ENCODE measurements at places on chromosomes 16 and 17.
A peak's percentile ranks its signal among the peaks of the same experiment; 100 is the strongest.

DNA sequence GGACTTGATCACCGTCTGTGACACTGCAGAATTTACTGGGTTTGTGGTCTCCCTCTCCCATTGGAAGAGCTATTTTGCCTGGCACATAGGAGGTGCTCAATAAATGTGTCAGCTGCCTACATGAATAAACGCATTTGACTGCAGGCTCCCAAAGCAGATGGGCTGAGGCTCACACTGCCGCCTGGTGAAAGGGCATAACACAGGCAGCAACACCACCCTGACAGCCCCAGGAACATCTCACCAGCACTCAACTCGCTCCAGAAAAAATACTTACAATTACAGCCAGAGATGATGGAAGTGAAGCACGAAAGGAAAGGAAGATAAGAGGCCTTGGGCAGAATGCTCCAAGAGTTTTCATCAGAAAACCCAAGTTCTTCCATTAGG, 73.9 kb downstream of the RPH3AL start:
- DNase-seq, result no peak

DNA sequence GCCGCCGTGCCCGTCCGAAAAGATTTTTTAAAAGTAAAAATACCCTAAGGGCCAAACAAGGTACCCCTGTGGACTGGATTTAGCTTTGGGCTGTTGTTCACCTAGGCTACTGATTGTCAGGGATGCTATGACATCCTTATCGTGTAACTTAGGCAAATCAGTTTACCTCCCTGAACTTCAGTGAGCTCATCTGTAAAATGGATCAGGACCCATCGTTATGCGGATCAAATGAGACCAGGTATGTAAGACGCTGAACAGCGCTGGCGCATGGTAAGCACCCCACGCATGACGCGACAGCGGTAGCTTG, 658 bp upstream of the ZNF771 start:
- no peak for DNase-seq

DNA sequence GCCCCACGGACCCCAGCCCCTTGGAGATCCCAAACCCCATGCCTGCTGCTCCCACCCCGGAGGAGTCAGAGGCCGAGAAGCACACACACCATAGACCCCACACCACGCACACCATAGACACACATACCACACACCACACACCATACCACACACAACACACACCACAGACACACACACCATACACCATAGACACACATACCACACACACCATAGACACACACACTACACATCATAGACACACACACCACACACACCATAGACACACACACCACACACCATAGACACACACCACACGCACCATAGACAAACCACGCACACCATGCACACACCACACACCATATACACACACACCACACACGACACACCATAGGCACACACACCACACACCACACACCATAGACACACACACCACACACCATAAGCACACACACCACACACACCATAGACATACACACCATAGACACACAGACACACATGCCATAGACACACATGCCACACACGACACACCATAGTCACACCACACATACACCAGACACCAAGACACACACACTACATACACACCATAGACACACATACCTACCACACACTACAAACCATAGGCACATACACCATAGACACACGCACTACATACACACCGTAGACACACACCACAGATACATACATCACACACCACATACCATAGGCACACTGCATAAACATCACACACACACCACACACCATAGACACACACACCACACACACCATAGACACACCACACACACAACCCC, 11.3 kb downstream of the TBC1D16 start:
- DNase-seq, result no peak

GRCh38 chr17:73228748-73229236, 32.9 kb downstream of the CPSF4L start:
- peak; percentile 29 for DNase-seq

DNA sequence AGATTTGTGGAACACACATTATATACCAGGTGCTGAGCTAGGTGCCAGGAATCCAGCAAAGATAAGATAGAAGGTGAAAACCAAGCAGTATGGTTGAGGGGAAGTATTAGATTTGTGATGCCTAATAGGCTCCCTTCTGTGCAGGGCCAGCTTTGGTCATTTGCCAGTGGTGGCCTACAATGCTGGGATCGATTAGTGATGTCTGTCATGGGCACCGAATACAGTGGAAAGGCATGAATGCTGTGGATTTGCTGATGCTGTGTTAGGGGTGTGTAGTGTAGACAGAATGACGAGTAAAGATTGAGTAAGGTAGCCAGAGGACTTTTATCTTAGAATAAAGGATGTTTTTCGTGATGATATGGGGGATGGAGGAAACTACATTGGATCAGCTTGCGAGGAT, 48.9 kb downstream of the SNX29 start:
- DNase-seq, result no peak

- DNase-seq, result no peak
Observed at GRCh38 chr16:80656711-80657150, 115.9 kb downstream of the DYNLRB2 start.

GRCh38 chr17:28737770-28738679, 5.8 kb upstream of the TRAF4 start:
- no peak for DNase-seq

- DNase-seq, result no peak
Observed at GRCh38 chr16:50677351-50677750, 3.8 kb downstream of the SNX20 start.

- DNase-seq, result no peak
Observed at GRCh38 chr17:44688675-44689476, 700 bp downstream of the CCDC43 start.

GRCh38 chr17:37490022-37490587, 414 bp downstream of the DUSP14 start:
- peak; percentile 43 for DNase-seq

DNA sequence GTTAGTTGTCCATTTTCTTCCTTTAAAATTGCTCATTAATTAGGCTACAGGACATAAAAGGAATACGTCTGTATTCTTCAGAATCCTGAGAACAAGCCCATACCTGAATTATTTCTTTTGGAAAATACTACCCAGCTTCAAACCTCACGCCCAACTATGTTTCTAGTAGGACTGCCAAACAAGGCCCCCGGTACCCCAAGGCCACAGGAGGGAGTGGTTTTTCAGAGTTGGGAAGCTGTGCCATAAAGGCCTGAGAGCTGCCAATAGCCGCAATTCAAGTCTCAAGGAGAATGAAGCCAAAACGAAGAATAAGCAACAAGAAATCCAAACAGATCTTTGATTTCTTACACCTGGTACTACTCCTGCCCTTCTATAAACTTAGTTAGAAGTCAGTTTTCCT, 48.3 kb downstream of the UBE2G1 start:
- DNase-seq, result no peak

- no peak for DNase-seq
Observed at GRCh38 chr16:87252269-87252970, 64.8 kb downstream of the C16orf95 start.

DNA sequence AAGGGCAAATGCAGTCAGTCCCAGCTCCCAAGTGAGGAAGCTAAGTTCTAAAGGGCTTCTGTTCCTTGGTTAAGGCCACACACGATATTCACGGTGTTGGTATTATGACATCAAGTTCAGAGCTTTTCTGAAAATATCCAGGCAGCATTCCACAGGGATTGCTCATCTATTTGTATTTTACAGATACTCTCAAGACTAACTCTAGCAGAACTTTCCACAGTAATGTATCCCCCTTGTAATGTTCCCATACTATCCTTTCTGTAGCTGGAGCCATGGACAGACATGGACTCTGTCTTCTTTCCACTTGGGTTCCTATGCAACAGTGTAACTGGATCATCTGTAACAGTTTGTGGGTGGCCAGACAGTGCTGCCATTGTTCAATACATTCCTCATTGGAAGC, 13.5 kb downstream of the SDR42E1 start:
- no peak for DNase-seq

DNA sequence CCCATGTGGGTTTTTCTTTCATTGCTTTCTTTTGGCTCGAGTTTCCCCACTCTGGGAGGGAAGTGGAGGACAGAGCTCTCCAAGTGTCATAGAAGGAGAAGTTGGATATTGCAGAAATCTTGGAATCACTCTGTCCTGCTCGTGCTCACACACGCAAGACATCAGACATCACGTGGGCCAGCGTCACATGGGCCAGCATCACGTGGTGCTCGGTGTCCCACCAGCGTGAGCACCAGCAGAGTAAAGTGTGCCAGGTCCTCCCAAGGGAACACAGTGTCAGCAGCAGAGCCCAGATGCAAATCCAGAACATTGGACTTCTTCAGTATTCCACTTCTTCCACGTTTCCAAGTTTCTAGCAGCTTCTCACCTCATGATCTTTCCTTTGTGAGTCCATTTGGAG, 327.0 kb downstream of the FOXL1 start:
- no peak for DNase-seq

DNA sequence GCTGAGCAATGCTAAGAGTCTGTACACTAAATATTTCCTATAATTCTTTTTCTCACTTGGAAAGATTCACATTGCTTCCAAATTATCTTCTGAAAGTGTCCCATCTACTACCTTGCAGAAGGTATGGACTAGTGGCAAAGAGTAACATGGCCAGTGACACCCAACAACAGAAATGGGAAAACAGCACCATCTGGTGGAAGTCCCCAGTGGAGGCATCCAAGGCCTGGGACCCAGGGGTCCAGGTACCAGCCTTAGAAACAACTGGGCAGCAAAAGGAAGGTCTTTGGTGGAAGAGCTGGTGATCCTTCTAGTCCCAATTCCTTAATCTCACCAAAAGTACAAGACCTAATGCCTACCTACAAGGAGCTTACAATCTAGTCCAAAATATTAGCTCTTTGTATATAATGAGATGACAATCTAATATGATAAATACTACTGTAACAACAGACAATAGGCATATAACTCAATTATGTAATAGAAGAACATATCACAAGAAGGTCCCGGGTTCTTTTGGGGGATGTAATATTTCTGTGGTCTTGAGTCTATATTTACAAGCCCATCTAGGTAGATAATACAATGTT, 55.3 kb downstream of the SKAP1 start:
- DNase-seq, result peak; percentile 37

DNA sequence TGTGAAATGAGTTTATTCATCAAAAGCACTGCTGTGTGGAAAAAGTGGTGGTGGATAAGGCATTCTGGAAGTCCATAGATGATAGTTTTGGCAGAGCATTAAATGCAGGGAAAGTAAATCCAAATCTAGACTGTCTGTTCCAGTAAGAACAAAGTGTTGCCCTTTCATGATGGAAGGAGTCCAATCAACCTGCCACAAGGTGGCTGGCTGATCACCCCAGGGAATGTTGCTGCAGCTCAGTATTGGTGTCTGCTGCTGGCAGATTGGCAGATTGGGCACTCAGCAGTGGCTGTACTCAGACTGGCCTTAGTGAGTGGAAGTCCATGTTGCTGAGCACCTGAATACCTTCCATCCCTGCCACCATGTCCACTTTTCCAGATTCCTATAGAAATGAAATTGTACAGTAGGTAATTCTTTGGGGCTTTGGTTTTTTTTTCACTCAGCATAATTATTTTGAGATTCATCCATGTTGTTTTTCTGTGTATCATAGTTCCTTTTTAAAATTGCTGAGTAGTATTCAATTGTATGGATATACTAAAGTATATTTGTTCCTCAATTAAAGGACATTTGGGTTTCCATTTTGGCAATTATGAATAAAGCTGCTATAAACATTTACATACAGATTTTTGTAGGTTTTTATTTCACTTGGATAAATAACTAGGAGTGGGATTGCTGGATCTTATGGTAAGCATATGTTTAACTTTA, 14.3 kb downstream of the DYNLL2 start:
- no peak for DNase-seq

- no peak for DNase-seq
Observed at GRCh38 chr16:55393991-55394390, 70.0 kb downstream of the IRX6 start.

DNA sequence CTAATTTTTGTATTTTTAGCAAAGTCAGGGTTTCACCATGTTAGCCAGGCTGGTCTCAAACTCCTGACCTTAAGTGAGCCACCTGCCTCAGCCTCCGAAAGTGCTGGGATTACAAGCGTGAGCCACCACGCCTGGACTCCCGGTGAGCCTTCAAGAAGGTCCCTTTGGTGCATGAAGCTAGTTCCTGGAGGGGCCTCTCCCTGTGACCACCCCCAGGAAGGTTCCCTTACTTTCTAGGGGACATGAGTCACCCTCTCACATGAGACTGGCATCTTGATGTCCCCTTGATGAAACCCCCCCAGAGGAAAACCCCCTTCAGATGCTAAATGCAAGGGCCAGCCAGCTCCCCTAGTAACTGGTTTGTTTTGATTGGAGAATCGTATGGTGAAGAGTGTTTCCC, 12.8 kb downstream of the CARHSP1 start:
- DNase-seq, result no peak

GRCh38 chr17:68102318-68102758, 66.8 kb downstream of the KPNA2 start:
- DNase-seq, result peak; percentile 10

- peak; percentile 51 for DNase-seq
Observed at GRCh38 chr17:57009737-57010445, 32.0 kb downstream of the SCPEP1 start.

GRCh38 chr16:15958703-15959348, 9.4 kb downstream of the ABCC1 start:
- DNase-seq, result no peak

GRCh38 chr16:89761304-89761922, 40.1 kb downstream of the ZNF276 start:
- DNase-seq, result no peak

DNA sequence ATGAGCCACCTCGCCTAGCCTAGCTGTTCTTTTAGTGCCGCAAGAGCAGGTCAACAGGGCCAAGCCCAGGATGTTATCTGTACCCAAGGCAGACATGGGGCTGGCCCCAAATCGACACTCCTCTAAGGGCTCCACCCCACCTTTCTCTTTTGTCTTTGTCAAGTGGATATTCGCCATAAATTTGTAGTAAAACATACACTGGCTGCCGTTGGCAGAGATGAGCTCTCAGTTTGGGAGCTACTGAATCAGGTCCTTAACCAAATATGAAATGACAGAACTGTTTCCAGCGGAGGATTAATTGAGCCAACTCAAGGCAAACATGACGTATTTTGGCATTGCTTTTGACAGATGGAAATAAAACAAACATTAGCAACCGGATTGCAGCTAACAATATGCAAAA, 556.9 kb upstream of the CDH5 start:
- DNase-seq, result no peak

DNA sequence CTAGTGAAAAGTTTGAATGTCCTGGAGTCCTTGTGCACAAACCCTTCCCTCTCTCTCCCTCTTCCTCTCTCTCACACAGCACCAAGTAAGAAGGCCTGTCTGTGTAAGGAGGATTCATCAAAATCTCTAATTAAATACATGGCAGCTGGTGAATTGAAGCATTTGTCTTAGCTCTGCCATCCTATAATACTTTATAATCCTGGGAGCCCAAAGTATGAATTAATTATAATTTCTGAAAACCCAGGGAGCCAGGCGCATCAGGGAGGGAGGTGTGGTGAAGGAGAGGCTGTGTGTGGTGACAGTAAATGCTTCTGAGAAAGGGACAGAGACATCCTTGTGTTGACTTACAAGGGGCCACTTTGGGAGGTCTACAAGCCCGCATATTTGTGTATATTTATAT, 691.4 kb upstream of the EEF2KMT start:
- no peak for DNase-seq

- DNase-seq, result no peak
Observed at GRCh38 chr17:41251261-41251660, 1.8 kb downstream of the KRTAP9-4 start.
